ENCODE measurements at places on chromosomes 2 and 18.

DNA sequence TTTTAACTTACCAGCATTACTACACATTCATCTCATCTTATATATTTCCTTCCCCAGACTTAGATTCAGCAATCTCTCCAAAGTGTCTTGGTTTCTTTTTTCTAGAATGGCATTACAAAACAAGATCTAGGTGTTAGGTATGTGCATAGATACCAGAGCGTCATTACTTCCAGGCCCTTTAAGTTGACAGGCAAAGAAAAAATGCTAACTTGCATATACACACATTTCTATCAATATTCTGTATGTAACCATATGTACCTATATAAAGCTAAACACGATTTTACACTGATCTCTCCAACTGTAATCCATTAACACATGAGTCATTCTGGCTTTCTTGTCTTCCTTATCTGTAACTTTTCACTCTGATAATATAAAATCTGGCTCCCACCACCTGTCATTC lies 503.8 kb upstream of the NRXN1 start:
- DNase-seq = no peak

- DNase-seq = no peak
Measured at GRCh38 chr2:112321375-112322320, 46.3 kb downstream of the ZC3H6 start.

- DNase-seq = no peak
Measured at GRCh38 chr2:211237586-211238275, 681.3 kb downstream of the CPS1 start.

DNA sequence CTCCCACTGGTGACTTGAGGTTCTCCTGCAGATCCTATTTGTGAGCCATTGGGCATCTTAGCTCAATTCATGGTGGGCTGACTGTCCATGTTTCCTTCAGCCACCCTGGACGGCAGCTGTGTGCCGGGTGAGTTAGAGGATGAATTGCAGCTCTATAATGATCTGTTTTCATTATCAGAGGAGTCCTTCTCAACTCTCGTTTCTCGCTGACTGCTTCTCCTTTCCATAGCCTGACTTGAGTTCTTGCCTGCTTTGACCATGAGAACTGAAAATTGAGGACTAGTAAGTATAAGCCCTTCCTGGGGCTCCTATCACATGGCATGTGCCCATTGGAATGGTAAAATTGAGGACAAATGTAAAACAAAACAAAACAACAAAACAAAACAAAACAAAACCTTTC lies 121.8 kb downstream of the CDC42EP3 start:
- no peak for DNase-seq

DNA sequence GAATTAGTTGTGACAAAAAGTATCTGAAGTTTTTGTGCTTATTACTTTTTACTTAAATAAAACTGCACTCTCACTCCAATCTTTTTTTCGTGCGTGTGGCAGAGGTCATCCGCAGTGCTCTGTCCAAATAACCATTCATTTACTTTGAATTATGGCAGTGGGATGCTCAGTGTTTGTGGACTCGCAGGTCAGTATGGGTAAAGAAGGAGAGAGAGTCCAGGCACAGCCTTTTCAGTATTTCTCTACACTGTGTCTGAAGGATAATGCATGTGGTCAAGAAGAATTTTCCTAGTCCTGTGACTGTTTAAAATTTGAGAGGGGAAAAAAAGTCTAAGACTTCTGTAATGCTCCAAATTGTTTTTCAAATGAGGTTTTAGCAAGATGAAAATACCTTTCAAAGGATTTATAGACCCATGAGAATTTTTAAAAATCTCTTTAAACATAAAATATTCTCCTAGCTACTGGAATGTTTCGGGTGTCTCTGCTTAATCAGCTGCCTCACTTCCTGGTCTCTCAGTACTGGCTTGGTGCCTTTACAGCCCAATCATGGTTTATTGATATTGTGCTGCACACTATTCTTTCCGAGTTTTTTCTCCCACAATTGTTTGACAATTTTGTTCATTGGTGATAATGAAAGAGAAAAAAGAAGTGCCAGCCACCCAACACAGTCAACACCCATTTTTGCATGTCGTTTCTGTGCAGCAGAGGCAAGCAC lies 453.2 kb downstream of the PTPRM start:
- DNase-seq = no peak

DNA sequence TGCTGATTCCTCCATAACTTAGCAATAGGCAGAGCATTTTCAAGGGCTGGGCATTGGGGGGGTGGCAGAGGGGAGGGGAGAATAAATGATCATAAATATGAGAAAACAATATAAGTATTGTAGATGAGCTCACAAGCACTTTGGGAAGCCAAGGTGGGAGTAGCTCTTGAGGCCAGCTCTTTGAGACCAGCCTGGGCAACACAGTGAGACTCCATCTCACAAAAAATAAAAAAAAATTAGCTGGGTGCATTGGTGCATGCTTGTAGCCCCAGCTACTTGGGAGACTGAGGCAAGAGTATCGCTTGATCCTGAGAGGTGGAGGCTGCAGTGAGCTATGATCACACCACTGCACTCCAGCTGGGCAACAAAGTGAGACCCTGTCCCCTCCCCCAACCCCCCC lies 75.9 kb downstream of the MYCN start:
- no peak for DNase-seq

DNA sequence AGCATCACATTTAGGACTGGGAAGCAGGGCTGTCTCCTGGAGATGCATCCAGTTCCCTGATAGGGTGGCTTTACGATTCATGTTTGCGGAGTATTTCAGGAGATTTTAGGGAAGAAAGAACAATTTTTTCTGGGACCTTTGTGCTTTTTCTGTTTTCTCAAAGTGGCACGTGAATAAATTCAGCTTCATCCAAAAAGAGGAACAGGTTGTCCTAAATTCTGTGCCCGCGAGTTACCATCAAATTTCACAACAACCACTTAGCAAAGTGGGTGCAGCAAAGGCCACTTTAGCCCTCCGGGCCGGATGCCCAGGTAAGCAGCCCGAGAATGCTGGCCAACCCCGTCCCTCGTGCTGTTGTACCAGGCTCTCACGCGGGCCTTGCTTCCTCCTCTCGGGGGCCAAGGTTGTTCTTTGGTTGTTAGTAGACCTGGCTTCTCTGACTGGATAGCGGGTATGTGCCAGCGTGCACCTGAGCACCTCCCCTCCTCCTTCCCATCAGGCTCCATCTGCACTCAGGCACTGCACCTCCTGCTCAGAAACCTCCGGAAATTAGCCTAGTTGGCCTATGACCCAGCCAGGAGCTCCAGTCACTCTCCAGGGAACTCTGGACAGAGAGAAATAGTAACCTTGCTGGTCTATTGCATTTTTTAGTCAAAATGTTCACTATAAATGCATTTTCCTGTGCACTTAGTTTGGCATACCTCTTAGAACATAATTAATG lies 83.0 kb downstream of the CMPK2 start:
- no peak for DNase-seq

- DNase-seq = no peak
Measured at GRCh38 chr2:215314896-215315295, 3.0 kb downstream of the ATIC start.

- DNase-seq = no peak
Measured at GRCh38 chr18:41449612-41450011, 505.4 kb upstream of the PIK3C3 start.

GRCh38 chr2:241887806-241888522 lies 18.4 kb downstream of the RTP5 start:
- no peak for DNase-seq

DNA sequence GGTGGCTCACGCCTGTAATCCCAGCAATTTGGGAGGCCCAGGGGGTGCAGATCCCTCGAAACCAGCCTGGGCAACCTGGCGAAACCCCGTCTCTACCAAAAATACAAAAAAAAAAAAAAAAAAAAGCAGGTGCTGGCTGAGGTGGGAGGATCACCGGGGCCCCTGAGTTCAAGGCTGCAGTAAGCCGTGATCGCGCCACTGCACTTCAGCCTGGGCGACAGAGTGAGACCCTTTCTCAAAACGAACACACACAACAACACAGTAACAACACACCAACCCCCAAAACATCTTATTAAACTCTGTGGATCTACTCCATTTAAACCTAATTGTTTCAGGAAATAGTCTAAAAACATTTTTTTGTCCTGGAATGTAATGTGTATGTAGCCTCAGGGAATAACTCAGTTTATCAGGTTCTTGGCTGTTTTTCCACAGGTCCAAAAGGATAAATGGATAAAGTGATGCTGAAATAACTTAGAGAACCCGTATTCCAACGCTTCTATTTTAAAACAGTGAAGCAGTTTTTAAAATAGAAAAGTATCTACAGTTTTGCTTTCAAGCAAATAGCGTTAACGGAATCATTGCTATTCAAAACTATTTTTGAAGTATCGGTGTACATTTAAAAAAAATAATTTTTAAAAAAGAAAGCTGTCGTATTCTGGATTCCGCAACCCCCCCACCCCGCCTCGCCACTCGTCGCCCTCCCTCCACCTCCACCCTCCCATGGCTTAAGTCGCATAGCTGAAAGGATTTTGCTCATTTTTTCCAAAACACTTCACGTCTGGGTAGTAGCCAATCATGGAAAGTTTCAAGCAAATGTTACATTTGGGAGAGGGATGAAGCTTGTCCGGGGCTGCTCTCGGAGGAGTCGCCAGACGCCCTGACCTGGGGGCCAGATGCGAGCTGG lies 895 bp upstream of the GLS start:
- no peak for DNase-seq

DNA sequence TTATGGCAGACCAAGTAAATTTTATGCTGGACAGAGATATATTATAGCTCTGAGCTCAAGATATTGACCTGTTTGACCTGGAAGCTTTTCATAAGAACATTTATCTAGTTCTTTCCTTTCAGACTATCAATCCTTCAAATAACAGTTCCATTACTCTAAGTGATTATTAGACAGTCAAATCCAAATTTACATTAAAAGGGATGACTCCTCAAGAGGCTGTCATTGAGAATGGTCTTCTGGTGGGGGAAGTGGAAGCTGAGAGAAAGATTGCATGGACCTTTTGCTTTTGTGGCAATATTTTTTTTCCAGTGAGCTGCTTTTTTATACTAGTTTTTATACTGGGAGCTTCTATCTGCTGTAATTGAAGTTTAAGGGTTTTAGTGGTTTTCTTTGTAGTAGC lies 14.9 kb upstream of the SERPINB12 start:
- no peak for DNase-seq

- no peak for DNase-seq
Measured at GRCh38 chr2:37985333-37985732, 60.2 kb downstream of the RMDN2 start.

DNA sequence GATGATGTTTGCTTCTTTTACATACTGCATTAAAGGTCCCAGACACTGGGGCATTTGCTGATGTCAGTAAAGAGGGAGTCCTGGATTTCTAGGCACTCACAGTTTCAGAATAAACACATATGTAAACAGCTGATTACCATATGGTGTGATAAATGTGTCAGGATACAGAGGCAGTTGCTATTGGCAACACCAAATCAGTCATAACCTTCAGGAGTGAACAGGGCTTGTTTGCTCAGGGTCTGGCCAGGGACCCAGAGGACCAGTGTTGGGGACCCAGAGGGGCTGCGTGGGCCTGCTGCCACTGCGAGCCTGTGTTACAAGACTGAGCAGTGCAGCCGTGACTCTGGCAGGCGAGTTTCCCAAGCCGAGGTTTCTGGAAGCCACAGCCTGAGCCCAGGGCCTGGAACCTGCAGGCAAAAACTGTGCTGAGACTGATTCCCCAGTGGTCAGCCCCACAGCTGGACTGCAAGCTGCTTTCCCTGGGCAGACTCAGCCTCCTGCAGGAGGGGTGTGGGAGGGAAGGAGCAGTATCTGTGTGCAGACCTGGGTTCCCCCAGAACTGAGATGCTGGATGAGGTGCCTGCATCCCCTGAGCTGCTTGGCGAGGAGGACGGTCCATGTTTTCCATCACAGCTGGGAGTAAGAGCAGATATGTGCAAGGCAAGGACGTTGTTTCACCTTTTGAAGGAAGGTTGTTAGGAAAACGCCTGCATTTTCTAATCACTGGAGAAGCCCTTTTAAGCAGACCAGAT lies 23.6 kb downstream of the ASAP2 start:
- no peak for DNase-seq

DNA sequence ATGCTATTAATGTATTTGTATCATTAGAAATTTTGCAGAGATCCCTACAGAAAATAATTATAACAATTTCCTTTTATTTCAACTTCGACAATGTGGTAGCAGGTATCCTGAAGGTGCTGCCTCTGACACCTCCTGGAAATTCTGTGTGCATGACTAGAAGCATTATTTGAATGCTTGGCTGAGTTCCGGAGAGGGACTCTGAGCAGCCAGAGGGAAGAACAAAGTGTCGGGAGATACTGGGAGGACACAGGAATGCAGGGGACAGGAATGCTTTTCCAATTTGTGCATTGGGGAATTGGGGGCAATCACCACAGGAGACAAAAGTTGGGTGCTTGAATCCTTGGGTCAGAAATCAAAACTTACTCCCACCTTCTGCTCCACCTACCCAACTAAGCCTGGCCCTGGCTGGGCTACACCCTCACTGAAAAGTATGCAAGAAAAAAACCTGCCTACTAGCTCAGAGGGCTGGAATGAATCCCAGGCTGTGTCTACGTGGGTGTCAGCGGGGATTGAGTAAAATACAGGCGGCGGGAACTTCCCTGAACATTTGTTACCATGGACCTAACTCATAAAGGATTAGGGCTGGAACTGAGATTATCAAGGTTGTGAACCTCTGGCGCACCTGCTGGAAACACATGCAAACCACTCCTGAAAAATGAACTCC lies 299.3 kb downstream of the SOX11 start:
- DNase-seq = no peak

All from activated CD4-positive, CD25-positive, alpha-beta regulatory T cell treated with anti-CD3 and anti-CD28 coated beads, Interleukin-2, amount 50 U/mL, for 16 hours (primary cell).